ENCODE measurements at places on chromosomes 16 and 17.

- DNase-seq: no peak
Observed at GRCh38 chr17:81417049-81417878, 22.0 kb downstream of the BAHCC1 start.

GRCh38 chr17:42270170-42270535 lies 6.0 kb downstream of the STAT5B start:
- no peak for DNase-seq

DNA sequence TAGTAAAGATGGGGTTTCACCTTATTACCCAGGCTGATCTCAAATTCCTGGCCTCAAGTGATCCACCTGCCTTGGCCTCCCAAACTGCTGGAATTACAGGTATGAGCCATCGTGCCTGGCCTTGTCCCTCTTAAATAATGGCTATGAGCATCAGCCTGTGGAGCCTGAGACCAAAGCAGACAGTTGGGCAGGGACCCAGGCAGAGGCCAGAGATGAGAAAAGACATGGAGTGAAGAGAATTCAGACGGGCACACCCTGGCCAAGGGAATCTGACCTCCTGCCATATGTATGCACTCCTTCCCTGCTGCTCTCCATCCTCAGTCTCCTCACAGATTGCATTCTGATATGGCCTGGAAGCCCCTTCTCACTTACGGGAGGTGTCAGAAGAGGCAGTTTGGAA lies 98.4 kb upstream of the DNAH9 start:
- no peak for DNase-seq

- no peak for DNase-seq
Observed at GRCh38 chr17:42192189-42193126, 1.8 kb downstream of the GHDC start.

- no peak for DNase-seq
Observed at GRCh38 chr16:10835281-10835931, 16.8 kb upstream of the TVP23A start.

GRCh38 chr16:16095646-16096045 lies 127.6 kb downstream of the ABCC6 start:
- no peak for DNase-seq

DNA sequence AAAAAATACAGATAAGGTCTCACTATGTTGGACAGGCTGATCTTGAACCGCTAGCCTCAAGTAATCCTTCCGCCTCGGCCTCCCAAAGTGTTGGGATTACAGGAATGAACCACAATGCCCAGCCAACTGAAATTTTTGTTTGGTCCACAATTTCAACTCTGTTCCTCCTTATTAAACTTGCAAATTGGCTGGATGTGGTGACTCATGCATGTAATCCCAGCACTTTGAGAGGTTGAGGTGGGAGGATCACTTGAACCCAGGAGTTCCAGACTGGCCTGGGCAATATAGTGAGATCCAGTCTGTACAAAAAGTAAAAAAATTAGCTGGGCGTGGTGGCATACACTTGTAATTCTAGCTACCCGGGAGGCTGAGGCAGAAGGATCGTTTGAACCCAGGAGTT lies 13.4 kb downstream of the ARSG start:
- no peak for DNase-seq

DNA sequence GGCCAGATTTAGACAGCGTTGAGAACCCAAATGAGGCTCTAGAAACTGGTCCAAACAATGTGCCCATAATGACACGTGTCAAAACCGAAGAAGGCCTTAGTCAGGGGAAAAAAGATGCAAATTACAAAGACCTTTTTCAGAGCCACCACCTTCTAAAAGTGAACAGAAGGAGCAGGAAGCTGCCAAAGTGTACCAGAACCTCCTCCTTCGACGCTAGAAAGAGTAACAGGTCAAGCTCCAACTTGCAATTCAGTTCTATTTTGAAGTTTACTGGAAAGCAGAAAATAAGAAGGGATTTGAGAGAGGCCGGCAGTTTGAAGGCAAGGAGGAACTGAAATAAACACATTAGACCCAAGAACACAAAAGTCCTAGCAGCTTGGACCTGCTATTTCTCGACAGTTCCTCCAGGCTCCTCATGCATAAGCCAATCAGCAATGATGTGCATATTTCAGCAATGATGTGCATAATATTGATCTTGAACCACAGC lies 61.8 kb downstream of the XYLT1 start:
- DNase-seq: no peak

DNA sequence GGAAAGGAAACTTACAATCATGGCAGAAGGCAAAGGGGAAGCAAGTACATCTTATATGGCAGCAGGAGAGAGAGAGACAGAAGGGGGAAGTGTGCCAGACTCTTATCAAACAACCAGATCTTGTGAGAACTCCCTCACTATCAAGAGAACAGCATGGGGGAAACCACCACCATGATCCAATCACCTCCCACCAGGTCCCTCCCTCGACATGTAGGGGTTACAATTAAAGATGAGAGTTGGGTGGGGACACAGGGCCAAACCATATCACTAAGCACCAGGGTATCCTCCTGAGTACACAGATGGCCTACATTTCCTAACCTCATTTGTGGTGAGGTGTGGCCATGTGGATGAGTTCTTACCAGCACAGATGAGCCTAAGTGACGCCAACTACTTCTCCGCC lies 348.6 kb upstream of the ZFHX3 start:
- DNase-seq: peak; percentile 7

DNA sequence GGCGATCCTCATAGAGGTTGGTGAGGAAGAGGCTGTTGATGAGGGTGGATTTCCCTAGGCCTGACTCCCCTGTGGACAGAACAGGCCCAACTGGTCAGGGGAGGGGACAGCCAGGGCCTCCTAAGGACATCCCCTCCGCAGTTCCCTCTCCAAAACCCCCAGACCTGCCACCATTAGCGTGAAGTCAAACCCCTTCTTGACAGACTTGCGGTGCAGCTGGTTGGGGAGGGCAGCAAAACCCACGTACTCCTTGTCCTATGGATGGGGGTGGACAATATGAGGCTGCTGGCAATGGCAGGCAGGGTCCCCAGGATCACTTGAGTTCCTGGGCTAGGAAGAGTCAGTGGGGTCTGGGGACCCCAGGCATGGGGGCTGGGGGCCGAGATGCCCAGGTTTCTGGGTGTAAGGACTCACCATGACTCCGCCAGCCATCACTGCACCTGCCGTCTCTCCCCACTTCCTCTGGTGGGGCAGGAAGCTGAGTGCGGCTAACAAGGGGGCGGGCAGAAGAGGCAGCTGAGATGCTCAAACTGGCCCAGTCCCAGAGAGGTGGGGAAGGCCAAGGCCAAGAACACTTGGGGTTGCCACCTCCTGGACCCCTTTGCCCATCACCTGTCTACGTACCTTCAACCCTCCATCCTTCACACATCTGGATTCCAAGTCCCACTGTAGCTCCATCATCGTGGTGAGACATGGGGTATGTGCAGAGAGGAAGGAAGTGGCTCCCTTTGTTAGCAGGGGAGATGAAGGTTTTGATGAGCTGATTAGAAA lies at the start of gene SEPTIN1:
Gene SEPTIN1 (minus strand): TSS at position 451 of the 771 bp plus-strand sequence. CDS start 19 bp downstream, at position 432.
- peak; percentile 93 for DNase-seq

- no peak for DNase-seq
Observed at GRCh38 chr16:27321013-27321915, 7.5 kb downstream of the IL4R start.

DNA sequence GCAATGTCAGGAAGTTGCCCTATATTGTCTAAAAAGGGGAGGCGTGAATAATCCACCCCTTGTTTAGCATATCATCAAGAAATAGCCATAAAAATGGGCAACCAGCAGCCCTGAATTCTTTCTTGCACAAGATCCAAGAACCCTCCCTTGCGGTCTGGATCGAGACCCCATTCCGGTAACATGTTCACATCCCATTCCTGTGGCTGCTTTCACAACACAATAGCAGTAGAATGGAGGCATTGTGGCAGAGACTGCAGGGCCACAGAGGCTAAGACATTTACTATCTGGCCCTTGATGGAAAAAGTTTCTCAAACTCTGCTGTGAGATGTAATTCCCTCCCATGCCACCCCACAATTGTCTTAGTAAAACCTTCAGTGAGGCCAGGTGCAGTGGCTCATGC lies 73.2 kb downstream of the RMI2 start:
- DNase-seq: no peak

DNA sequence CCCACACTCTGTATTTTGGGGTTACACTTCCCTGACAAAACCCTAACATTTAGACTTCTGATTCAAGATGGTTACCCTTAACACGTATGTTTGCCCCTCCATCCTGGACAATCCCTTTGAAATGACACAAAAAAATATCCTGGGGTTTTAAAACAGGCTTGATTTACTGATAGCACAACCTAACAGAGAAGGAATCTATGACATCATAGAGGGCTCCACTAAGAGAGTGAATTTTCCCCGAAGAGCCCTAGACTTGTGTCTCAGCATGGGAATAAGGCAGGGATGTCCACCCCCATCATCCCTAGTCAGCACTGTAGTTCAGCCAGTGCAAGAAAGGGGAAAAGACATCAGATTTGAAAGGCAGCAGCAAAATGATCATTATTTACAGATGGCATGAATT lies 15.8 kb upstream of the SRCIN1 start:
- DNase-seq: no peak

- DNase-seq: no peak
Observed at GRCh38 chr16:27189335-27189972, 13.9 kb upstream of the KDM8 start.

GRCh38 chr17:77698903-77699623 lies 259.4 kb upstream of the TNRC6C start:
- DNase-seq: no peak

- DNase-seq: no peak
Observed at GRCh38 chr17:82461827-82462524, 3.4 kb downstream of the NARF start.
